Esophagus squamous epithelium (tissue), 5 donors: ENCODE measurements at places on chromosomes 5 and 9.

GRCh38 chr5:64939772-64940510 is 171.2 kb downstream of the CWC27 start:
- DNase-seq, result no peak

GRCh38 chr9:136051453-136051836 is 43.6 kb downstream of the NACC2 start:
- no peak for DNase-seq

GRCh38 chr9:101126556-101126955 is 98.0 kb downstream of the PLPPR1 start:
- DNase-seq, result no peak

GRCh38 chr5:371811-372555 is 50.5 kb downstream of the AHRR start:
- no peak for DNase-seq

DNA sequence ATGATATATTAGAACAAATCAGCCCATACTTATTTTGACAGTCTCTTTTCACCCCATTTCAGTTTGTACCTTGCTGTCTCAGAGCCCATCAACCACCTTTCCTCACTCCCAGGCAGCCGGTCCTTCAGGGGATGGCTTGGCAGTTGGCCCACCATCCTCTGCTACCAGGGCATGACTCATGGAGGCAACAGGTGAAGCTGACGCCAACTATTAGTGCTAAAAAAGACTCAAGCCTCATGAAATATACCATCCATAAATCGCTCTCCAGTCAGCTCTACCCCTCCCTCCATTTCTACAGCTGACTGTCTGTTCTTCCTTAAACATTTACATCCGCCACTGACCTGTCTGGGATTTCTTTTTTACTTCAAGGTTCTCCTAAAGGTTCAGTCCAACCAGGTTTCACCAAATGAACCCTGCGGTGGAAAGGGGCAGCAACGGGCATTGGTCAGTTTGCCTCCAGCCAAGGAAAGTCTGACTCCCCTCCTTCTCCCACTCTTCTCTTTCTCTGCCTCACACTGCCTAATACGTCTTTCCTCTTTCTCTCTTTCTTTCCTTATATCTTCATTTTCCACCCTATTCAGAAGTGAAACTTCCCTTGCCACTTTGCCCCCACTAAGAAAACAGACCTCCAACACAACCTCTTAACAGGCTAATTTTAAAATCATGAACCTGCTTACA is 439.1 kb downstream of the RAB3C start:
- no peak for DNase-seq

DNA sequence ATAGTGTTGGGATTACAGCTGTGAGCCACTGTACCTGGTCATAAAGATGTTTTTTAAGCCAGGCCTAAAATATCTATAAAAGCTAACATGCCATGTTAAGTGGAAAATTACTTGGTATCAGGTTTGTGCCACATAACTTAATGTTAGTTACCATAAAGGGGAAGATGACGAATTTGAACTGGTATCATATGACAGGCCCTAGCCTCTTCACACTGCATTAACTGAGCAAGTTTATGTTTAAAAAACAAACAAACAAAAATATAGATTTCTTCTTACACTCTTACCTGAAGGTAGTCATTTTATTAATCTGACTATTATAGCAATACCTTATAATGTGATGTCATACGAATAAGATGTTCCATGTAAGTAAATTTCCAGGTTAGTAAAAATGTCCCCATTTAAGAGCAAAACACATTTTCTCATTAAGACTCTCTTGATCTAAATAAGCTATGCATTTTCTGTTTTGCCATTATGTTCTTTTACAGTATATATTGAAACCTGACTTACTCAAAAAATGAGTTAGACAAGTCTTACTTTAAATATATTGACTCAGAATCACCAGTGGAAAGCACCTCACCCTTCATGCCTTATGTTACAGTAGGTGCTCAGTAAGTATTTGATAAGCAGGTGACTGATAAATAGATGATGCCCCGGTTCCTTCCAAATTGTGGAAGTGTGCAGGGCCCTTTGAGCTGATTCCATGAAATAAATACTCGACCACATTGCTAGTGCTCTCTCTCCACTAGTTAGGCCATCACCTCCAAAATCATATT is 125.4 kb downstream of the CDC42SE2 start:
- DNase-seq, result no peak

DNA sequence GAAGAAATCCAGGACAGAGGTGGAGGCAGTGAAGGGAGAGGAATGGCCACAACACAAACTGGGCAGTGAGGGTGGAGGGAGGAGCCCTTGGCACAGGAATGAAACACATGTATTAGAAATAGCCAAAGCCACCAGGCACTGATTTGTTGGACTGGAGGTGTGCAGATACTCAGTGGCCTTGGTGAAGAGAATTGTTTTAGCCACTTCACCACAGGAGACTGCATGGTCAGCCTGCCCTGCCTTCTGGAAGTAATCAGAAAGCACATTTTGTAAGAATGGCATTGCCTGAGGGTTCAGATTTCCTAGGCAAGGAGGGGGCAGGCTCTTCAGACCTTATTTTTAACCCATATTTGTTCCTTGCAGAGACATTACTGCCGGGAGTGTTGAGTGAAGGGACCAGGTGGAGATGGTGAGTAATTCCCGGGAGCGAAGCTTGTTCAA is 2.2 kb downstream of the SGCD start:
- DNase-seq, result no peak
